D721Med (cell line): ENCODE measurements at places on chromosomes 4 and X.

GRCh38 chrX:6468706-6469105 lies 66.2 kb downstream of the VCX3A start:
- DNase-seq = no peak

GRCh38 chr4:105808750-105809041 lies 86.6 kb upstream of the NPNT start:
- DNase-seq = no peak

GRCh38 chrX:45762699-45763647 lies 562.3 kb upstream of the DIPK2B start:
- no peak for DNase-seq

GRCh38 chr4:3532751-3533422 lies 665 bp upstream of the LRPAP1 start:
- DNase-seq = no peak

DNA sequence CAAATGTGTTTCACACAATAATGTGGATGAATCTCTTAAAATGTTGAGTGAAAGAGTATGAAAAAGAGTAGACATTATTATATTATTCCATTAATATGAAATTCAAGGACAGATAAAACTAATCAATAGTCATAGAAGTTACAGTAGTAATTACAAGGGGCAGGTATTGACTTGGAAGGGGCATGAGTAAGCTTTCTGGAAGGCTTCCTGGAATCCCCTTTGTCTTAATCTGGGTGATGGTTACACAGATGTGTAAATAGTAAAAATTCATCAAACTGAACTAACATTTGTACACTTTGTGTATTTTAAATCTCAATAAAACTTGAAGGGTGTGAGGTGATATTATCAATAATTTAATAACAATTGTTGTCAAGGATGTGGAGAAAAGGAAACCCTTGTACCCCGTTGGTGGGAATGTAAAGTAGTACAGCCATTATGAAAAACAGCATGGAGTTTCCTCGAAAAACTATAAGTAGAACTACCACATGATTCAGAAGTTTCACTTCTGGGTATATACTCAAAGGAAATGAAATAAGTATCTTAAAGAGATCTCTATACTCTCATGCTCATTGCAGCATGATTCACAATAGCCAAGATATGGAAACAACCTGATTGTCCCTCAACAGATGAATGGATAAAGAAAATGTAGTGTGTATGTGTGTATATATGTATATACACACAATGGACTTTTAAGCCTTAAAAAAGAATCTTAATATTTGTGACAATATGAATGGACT lies 96.9 kb upstream of the MID1IP1 start:
- no peak for DNase-seq

GRCh38 chr4:142155347-142155746 lies 519.0 kb downstream of the IL15 start:
- DNase-seq = no peak

GRCh38 chr4:177386278-177386815 lies 55.9 kb downstream of the AGA start:
- DNase-seq = no peak

DNA sequence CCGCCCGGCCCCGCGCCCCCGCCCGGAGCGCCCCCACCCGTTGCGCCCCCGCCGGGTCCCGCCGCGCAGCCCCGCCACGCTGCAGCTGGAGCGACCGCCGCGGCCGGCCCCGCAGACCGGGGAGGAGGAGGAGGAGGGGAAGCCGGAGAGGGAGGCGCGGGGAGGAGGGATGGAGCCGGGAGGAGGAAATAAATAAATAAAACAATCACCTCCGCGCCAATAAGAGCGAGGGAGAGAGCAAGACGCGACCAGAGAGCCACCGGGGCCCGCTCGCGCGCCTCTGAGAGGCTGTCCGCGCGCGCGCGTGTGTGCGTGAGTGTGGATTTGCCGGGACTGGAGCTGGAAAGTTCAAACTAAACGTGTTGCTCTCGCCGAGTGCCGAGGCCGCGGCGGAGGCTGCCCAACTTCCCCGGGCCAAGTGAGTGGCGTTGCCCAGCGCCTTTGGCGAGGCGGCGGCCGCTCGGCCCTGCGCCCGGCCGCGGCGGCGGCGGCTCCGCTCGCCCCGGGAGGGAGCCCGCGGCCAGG lies 2184.4 kb upstream of the TENM3 start:
- no peak for DNase-seq

DNA sequence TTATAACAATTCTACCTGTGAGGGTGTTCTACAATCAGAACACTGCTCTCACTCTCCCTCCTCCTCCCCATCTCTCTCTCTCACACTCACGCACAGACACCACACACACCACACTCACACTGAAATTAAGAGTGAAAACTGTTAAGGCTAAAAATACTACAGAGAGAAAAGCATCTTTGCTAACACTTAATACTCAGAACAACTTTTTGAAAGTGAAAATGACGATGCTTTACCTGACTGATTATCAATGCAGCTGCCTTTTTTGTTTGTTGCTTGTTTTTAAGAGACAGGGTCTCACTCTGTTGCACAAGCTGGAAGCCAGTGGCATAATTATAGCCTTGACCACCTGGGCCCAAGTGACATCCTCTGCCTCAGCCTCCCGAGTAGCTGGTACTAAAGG lies 222.4 kb downstream of the APBB2 start:
- DNase-seq = no peak

DNA sequence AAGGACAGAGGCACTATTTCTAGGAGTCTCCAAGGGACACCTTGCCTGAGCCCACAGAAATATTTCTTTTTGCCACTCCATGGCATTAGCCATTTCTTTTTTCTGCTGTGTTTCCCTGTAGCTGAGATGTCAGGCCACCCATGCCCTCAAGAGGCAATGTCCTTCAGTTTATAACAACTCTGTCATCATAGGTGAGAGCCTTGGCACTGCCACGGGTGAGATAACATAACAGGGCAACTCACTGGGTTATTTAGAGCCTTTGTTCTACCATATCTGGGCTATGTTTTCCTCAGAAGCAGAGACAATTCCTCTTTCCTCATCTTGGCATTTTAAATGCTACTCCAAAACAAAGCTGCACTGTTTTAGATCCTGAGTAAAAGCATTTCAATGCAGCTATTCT lies 99.9 kb upstream of the MAOA start:
- no peak for DNase-seq

DNA sequence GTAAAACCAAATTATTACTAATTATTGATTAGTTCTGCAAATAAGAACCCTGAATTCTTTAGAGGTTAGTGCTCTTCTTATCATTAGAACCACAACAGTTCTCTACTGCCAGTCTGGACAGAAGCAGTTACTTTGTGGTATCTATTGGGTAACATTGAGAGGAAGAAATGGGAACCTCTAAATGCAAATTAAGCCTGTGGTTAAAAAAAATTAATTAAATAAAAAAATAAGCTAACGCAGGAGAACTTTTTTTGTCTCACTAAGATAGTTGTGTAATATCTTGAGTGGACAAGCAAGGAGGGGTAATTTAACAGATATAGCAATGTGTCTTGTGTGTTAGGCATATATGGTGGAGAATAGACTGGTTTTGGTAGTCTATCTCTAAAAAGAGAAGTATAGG lies 32.9 kb upstream of the TET2 start:
- DNase-seq = no peak

DNA sequence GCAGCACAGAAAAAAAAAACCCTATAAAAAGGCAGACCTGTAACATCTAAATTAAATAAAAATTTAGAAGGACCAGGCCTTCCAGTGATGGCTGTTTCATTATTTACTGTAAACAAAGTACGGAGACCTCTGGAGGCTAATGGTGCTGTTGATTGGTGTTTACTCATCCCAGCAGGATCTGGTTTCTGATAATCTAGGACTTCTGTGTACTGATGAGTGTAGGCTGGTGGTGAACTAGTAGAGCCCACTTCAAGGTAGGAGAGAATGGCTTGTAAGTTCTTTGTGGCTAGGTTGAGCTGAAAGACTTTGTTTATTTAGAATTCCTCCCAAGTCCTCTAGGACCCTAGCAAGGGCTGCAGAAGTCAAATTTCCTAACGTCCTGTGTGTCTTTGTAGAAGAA lies 398.1 kb upstream of the PITX2 start:
- DNase-seq = no peak

- no peak for DNase-seq
Observed at GRCh38 chr4:123832173-123833026, 435.8 kb downstream of the SPRY1 start.

- no peak for DNase-seq
Observed at GRCh38 chr4:124610211-124610610, 102.3 kb downstream of the ANKRD50 start.

DNA sequence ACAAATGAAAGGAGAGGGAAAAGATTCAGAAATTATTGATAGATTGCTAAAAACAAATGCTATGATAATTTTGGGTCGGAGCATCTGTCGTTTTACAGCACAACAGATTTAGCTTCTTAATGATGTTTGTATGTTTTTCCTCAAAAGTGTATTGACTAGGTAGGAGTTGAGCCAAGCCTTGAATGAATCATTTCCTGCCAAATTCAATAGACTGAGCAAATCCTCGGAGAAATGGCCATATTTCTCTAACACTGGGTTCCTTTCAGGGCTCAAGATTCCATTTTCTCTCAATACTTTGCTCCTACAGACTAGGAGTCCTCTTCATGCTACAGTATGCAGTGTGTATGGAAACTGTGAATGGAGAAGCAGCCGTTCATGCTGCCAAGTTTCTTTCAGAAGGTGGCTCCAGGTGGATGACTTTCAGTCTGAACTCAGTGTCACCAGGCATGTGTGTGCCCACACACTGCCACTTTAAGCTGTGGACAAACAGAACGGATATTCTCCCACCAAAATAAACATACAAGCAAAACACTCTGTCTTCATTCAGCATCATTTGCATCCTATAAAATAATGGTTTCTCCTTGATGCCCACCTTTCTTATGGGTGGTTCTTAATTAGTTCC lies 146.0 kb downstream of the TBL1X start:
- DNase-seq = no peak

- no peak for DNase-seq
Observed at GRCh38 chrX:134554291-134554690, 94.3 kb downstream of the HPRT1 start.

DNA sequence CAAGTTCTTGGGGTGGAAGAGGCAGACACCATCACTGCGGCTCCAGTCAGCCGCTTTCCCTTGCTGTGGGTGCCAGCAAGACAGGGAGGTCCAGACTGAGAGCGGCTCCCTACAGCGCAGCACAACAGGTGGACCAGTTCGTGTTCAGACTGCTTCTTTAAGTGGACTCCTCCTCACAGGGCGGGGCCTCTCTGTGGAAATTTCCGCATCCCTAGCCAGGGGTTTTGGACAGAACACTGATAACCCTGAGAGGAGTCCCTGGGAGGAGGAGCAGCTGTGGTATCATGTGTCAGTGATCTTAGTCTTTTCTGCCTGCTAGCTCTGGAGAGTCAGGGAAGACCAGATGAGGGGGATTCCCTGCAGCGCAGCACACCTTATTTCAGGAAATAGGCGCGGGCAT lies 48.5 kb downstream of the MAGEC2 start:
- no peak for DNase-seq

GRCh38 chr4:124790471-124790870 lies 77.9 kb upstream of the ANKRD50 start:
- no peak for DNase-seq

- peak; percentile 32 for DNase-seq
Observed at GRCh38 chrX:39730662-39731329, 367.0 kb downstream of the BCOR start.

DNA sequence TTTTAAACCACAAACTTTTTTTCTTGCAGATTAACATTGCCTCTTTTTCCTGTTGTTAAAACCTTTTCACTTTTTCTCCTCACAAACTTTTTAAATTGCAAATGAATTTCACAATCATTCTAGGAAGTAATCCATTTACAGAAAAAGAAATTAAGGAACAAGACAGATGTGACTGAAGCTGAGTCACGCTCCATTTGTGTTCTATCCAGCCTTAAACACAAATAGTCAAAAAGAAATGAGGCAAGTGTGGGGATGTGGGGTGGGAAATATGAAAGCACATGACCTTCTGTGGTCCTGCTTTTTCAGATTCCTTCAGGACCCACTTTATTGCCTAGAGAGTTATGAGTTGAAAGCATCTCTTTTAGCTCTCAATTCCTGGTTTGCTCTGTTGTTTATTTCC lies 197.0 kb downstream of the ADGRL3 start:
- no peak for DNase-seq

DNA sequence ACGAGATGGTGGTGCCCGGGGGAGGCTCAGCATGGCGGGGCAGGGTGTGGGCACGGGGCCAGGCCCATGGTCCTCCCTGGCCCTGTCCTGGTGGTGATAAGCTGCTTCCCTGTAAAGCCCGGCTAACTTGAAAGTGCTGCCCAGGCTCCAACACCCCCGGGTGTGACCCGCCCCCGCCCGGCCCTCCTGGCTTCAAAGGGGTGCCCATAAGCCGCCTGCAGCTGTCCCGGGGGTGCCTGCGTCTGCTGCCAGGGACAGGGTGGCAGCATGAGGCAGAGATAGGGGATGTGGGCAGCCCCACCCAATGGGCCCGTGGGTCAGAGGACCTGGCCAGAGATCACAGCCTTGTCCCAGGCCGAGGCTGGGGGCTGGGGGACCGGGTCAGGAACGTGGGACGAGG lies 18.1 kb downstream of the FGFRL1 start:
- no peak for DNase-seq

DNA sequence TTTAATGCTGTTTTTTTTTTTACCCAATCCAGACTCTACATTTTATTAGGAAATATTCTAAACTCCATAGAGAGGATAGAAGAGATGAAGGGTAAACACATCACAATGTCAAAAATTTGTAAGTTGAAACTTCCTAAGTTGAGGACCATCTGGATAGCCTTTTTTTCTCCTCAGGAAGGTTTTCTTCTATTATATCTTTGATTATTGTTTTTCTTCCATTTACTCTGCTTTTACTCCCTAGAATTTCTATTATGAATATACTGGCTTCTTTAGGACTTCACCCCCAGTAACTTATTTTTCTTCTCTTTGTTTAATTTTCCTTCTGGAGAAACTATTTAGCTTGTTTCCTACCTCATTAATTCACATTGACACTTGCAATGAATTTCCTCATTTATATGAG lies 71.2 kb upstream of the SLIT2 start:
- DNase-seq = no peak

DNA sequence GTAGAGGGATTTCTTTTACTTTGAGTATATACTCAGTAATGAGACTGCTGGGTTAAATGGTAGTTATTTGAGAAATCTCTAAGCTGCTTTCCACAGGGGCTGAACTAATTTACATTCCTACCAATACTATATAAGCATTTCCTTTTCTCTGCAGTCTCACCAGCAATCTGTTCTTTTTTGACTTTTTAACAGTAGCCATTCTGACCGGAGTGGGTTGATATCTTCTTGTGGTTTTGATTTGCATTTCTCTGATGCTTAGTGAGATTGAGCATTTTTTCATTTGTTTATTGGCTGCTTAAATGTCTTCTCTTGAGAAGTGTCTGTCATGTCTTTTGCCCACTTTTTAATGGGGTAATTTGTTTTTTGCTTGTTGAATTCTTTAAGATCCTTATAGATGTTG lies 43.3 kb downstream of the SPCS3 start:
- DNase-seq = no peak
